ENCODE measurements at places on chromosomes 5 and 9.

DNA sequence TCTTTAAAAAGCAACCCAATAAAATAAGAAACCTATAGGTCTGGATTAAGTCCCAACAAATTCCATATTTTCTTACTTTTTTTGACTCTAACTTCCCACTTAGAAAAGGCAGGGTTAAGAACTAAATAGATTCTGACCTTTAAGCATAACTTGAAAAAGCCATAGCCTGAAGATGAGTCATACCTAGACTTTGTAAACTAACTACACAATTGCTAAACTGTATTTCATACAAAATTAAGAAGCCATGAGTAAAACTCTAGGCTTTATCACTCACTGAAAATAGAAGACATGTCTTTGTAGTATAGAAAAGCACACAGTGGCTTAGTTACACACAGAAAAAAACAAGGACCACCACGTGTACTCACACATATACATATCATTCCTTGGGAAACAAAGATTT lies 51.5 kb downstream of the MLLT3 start:
- no peak for DNase-seq

- no peak for DNase-seq
These were observed 696.8 kb upstream of the COX7C start for GRCh38 chr5:85920984-85921383.

- peak; percentile 12 for DNase-seq
These were observed 19.6 kb upstream of the LIX1 start for GRCh38 chr5:97162045-97162444.

DNA sequence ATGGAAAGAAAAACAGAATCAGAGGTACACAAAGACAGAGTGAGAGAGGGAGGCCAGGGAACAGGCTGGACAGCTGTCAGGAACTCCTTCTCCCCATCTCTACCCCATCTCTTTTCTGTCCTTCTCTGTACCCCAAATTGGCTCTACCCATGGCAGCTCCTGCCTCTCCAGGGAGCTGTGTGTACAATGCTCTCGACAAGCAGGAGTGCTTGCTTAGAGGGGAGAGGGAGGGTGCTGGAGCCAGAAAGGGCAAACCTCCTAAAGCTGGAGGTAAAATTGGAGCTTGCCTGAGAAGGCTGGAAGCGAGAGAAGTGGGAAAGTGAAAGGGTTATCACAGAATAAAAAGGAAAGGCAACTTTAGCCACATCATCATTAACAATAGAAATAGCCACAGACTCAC lies 6.4 kb downstream of the TPM2 start:
- no peak for DNase-seq

- no peak for DNase-seq
These were observed 344.0 kb downstream of the PRR16 start for GRCh38 chr5:120808135-120808534.

GRCh38 chr9:138009016-138009802 lies 131.6 kb downstream of the CACNA1B start:
- DNase-seq: no peak

DNA sequence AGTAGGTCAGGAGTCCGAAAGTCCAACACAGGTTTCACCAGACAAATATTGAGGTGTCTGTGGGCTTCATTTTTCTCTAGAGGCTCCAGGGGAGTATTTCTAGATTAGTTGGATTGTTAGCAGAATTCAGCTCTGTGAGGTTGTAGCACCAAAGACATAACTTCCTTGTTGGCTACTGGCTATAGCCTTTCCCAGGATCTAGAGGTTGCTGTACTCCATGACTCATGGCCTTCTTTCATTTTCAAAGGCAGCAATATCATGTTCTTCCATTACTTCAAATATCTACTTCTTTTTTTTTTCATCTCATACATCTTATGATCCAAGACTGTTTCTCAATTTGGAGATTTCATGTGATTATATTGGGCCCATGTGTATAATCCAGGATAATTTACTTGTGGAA lies 404.0 kb upstream of the FAM174A start:
- DNase-seq: no peak

GRCh38 chr5:81097713-81098112 lies 135.4 kb upstream of the CKMT2 start:
- no peak for DNase-seq

DNA sequence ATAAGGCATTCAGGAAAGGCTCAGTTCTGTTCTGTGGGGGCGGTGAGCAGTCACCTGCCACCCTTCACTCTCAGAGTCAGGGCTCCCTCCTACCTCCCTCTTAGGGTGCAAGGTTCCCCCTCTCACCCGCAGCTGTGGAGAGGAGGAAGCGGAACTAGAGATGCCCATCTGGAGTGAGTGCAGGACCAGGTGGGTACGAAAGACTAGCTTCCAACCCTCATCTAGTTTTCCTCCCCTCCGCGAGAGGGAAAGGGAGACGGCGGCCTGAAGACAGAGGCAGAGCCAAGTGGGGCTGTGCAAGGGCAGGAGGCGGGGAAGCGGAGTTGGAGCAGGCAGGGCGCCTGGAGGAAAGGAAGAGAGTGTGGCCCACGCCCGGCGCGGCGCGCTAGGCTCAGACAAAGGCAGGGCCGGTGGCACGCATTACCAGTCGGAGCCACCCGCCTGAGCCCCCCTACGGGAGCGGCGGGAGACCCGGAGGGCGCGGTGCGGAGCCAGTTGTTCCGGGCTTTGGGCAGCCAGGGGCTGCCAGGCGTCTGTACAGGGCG lies 7.3 kb downstream of the PRR7 start:
- no peak for DNase-seq

DNA sequence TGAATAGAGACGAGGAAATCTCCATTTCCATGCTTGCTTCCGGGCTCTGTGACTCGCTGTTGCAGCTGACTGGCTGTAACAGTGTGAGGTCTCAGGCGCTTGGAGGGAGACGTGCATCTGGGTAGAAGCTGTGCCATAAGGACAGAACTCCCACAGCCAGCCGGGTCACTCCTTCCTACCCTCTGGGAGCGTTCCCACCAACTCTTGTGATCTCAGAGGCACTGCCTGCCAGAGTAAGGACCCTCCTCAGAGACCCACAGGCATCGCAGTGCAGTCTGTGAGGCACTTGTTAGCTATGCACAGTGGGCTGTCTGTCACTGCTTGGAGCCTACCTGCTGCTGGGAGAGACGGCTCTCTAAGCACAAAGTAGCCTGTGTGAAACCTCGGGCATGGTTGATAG lies 203.4 kb upstream of the SEMA6A start:
- no peak for DNase-seq

DNA sequence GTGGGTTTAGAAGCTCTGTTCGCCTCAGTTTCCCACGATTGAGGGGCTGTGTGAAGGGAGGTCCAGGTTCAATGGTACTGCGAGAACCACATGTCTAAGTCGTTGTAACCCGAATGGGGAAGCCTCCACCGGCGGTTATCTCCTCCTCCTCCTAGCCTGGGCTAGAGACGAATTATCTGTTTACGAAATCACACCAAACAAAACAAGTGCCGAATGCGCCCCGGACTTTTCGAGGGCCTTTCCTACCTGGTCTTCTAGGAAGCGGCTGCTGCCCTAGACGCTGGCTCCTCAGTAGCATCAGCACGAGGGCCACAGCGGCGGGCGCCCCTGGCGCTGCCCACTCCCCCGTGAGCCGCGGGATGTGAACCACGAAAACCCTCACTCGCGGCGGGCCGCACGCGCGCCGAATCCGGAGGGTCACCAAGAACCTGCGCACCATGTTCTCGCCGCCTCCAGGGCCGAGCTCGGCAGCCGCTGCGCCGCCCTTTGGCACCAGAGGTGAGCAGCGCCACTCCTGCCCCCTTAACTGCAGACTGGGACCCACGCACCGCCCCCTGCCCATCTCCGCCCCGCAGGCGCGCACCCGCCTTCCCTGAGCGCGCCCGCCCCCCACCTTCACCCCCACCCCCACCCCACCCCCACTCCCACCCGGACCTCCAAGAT lies at the start of gene CDKN2A:
Gene CDKN2A, minus strand, starts transcription at position 500 of the 663 bp plus-strand sequence.
- no peak for DNase-seq

DNA sequence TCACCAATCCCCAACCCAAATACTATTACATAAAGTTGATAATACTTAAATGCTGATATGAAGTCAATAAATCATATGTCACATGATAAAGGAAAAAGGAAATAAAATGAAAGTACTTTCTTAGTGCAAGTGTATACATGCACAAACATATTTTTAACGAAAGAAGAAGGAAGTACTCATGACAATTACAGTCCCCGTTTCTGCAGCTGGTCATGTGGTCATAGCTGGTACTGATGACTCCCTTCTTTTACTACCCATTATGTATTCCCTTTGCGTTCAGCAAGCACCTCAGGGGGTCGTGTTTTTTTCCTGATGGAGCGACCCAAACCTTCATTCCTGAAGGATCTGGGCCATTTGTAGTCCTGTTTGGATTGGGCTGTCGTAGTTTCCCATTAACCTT lies 27.3 kb downstream of the CENPP start:
- no peak for DNase-seq

GRCh38 chr9:125932012-125932411 lies 184.8 kb downstream of the PBX3 start:
- DNase-seq: no peak

DNA sequence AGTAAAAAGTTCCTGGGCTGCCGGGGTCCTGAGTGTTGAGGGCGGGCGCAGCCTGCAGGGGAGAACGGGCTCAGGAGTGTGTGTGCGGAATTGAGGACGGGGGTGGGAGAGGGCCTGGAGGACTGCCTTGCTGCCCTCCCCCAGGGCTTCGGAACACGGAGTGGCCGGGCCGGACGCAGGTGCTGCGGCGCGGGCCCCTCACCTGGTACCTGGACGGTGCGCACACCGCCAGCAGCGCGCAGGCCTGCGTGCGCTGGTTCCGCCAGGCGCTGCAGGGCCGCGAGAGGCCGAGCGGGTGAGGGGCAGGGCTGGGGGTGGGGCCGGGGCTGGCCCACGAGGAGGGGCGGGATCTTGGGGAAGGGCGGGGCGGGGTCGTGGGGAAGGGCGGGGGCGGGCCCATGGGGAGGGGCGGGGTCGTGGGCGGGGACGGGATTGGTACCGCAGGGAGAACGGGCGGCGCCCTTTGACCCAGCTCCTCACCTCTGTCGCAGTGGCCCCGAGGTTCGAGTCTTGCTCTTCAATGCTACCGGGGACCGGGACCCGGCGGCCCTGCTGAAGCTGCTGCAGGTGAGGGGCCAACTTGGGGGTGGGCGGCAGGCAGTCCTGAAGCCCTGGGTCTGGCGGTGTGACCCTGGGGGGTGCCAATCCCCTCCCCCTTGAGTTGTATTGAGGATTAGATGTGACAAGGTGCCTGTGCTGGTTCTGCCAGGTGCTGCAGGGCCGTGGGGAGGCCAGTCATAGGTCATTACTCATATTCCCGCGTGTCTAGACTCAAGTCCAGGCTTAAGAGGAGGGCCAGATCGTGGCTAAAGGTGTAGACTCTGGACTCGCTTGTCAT lies 7.1 kb downstream of the FPGS start:
- no peak for DNase-seq

GRCh38 chr5:143234162-143234842 lies 169.2 kb downstream of the NR3C1 start:
- DNase-seq: no peak

DNA sequence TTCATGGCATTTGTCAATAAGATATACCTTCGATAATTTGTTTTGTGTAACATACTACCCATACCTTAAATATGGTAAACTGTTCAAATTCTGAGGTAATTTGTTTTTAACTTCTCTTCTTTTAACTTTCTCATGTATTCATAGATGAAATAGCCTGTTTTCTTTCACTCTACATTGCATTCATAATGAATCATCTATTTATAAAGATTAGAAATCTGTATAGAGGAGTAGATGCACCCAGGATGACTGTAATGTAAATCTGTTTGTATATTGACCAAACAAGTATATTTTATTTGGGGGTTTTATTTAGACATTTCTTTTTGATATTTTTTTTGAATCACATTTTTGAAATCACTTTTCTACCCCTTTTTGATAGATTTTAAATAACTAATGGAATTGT lies 144.6 kb downstream of the CD180 start:
- no peak for DNase-seq

DNA sequence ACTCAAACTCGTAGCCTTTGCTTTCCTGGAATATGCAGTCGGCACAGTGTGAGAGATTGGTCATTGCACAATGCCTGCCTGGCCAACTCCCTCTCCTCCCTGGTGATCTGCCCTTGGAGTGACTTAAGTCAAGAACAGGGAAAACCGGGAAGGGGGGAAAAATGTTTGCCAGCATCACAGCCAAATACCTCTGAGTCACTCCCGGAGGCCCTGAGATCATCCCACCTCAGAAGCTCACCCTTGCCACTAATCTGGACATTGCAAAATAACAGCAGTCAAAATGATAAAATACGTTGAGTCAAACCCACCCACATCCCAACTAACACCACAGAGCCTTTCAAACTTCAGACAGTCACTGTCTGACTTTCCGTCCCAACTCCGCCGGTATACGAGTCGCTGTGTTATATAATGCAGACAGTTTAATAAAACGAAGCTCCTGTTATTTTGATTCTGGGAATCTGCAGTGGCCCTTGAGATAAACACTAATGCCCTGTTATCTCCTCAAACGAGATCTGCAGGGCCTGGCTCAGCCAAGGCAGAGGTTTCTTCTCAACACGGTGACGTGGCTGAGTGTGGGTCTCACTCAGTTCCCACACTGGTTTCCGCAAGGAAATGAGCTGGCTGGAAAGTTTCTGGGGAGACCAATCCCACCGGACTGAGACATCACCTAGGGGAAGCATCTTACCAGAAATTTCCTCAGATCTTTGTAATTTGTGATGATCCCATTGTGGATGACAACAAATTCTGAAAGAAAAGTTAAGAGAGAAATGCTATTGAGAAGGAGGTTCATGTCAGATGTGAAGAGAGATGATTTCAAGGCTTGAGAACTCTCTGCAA lies 22.1 kb downstream of the GFPT2 start:
- no peak for DNase-seq

- DNase-seq: no peak
These were observed 92.8 kb downstream of the GABRG2 start for GRCh38 chr5:162160401-162160800.

- DNase-seq: no peak
These were observed 116.1 kb upstream of the ACTBL2 start for GRCh38 chr5:57598756-57599155.

- no peak for DNase-seq
These were observed 99.9 kb upstream of the TLE4 start for GRCh38 chr9:79471580-79472543.

DNA sequence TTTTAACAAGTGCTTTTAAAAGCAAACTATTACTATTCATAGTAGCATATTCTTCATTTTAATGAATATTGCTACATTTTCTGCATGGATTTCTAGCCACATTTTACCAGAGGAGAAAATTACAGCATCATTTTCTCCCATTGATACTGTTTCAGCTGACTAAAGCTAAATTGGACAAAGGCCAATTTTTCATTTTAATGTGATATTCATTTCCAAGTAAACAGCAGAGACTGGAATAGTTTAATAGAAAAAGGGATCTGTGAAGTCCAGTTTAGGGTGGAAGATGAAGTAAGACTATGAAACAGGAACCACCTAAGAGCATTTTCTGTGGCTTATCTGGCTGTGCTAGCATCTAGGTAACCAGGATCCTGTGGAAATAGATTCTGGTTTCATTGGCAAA lies 128.1 kb downstream of the GIN1 start:
- DNase-seq: no peak

- no peak for DNase-seq
These were observed 4.1 kb upstream of the WWC1 start for GRCh38 chr5:168287362-168287761.

GRCh38 chr5:62514510-62515119 lies 64.0 kb upstream of the LRRC70 start:
- DNase-seq: no peak
